ENCODE measurements at places on chromosomes 3 and 15.

- DNase-seq, result peak; percentile 66
Observed at GRCh38 chr3:147410526-147411237, 1.5 kb downstream of the ZIC1 start.

DNA sequence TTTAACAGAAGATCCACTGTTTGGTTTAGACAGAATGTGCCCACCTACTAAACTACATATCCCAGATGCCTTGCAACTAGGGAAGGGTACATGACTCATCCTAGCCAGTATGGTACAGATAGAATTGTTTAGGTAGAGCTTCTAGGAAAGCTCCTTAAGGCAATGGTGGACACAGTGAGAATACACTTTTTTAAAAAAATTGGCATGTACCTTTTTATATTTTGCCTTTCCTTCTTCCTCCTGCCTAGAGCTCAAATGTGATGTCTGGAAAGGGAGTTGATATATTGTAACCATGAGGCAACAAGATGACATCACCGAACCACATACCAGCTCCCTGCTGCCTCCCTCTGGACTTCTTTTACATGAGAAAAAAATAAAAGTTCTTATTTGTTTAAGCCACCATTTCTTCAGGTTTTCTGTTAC is 14.4 kb upstream of the C3orf80 start:
- DNase-seq, result peak; percentile 83

GRCh38 chr3:157495846-157496245 is 7.4 kb downstream of the VEPH1 start:
- no peak for DNase-seq

DNA sequence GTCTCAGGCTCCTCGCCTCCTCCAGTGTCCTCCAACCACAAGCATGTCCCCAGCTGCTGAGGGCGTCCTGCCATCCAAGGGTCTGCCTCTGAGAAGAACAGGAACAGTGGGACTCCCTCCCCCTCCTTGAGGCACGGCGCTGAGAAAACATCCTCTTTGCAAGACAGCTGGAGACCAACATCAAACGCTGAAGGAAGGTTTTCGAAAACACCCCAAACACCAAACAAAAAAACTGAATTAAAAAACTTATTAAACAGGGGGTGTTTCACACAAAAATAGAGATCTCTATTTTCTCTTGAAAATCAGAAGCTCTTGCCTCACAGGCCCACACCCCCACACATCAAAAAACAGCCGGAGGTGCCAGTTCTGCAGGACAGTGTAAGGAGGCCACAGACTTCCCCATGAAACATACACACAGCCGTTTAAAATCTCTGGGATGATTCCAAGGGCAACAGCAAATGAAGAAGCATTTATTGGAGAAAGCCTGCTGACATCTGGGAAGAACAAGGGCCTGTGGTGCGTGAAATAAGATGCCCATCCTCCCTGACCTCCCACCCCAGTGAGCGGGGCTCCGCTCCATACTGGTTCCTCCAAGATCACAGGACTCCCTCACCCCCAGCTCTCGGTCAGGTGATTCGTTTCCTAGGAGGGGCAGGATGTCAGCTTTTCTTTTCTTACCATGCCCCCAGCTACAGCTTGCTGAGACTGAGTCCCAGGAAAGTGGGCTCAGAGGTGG is 71.3 kb downstream of the NUP210 start:
- peak; percentile 56 for DNase-seq

GRCh38 chr3:85476891-85477495 is 518.2 kb downstream of the CADM2 start:
- peak; percentile 20 for DNase-seq

GRCh38 chr3:45313743-45314403 is 74.5 kb upstream of the LARS2 start:
- peak; percentile 34 for DNase-seq

DNA sequence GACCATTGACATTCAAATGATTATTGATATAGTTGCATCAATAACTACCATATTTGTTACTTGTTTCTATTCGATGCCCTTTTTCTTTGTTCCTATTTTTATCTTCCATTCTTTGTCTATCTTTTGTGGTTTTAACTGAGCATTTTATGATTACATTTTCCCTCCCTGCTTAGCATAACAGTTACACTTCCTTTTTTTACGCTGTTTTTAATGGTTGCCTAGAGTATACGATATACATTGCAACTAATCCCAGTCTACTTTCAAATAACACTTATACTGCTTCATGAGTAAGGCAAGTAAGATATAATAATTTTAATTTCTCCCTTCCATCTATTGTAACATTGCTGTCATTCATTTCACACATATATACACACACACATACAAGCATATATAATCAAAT is 26.3 kb downstream of the COL6A6 start:
- DNase-seq, result no peak

DNA sequence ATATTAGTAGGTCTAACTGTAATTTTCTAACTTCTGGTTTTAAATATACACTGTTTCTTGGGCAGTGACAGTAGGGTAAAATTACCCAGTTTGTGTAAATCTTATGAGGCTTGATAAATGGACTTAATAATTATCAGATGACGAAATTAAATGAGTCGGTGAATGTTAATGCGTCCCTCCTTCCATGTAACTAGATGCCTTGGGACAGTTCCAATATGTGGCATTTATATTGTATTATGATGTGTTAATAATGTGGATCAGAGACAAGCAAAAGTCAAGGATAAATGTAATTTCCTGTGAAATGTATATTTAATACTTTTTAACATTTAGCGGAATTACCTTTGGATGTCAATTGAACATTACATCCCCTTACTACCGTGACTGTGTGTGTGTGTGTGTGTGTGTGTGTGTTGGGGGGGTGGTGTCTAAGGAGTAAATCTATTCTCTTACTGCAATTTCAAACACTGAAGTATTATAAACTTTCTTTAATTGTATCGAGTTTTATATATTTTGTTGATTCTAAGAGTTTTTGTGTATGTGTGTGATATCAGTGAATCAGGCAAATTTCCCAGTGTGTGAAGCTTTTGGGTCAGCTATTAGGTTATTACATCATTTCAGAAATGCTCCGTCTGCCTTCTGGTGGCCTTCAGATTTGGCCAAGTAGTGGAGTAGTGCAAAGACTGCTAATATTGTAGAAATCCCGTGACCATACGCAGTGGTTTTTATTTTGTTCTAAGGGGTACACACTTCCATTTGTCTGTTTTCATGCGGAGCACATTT is 50.1 kb downstream of the CNTN4 start:
- DNase-seq, result no peak

GRCh38 chr3:105316331-105316730 is 50.4 kb upstream of the ALCAM start:
- no peak for DNase-seq

GRCh38 chr3:184236033-184236410 is 6.6 kb downstream of the VWA5B2 start:
- DNase-seq, result peak; percentile 55

- DNase-seq, result peak; percentile 27
Observed at GRCh38 chr3:24351779-24352469, 142.7 kb downstream of the THRB start.

GRCh38 chr15:85649372-85649771 is 145.4 kb downstream of the KLHL25 start:
- DNase-seq, result peak; percentile 67

DNA sequence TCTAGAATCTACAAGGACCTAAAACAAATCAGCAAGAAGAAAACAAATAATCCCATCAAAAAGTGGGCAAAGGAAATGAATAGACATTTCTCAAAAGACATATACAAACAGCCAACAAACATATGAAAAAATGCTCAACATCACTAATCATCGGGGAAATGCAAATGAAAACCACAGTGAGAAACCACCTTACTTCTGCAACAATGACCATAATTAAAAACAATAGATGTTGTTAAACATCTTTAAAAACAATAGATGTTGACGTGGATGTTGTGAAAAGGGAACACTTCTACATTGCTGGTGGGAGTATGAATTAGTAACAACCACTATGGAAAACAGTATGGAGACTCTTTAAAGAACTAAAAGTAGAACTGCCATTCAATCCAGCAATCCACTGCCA is 96.2 kb downstream of the CBLB start:
- DNase-seq, result no peak

DNA sequence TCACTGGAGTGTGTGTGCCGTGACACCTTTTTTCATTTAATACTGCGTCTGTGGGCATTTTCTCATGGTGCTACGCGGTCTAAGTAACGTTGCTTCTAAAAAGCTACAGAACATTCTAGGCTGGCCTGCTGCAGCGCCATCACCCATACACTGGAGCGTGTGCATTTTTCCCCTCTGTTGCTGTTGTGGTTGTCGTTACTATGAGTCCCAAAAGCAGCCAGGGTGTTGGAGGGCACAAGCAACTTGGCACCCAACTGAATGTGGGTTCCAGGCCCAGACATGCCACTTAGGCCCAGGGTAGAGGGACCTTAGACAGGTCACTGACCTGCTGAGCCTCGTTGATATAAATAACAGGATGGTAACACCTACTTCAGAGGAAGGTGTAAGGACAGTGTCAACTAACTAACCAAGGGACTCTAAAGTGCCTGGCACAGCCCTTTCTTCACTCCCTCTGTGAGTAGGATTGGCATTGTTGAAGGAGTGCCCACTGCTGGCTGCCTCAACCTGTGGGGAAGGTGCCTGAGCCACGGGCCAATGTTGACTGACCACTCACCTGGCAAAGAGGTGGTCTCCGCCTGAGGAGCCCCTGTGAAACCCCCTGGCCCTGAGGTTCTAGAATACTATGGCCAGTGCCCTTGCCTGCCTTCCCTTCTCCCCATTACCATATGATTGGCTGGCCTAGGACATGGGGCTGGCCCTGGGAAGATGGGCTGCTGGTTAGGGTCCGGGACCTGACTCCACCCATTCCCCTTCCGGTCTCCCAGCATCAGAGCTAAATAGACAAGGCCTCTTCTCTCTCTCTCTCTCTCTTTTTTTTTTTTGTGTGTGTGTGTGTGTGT is 3.5 kb downstream of the CSK start:
- no peak for DNase-seq

GRCh38 chr3:64728994-64729393 is 41.2 kb upstream of the ADAMTS9 start:
- DNase-seq, result no peak

DNA sequence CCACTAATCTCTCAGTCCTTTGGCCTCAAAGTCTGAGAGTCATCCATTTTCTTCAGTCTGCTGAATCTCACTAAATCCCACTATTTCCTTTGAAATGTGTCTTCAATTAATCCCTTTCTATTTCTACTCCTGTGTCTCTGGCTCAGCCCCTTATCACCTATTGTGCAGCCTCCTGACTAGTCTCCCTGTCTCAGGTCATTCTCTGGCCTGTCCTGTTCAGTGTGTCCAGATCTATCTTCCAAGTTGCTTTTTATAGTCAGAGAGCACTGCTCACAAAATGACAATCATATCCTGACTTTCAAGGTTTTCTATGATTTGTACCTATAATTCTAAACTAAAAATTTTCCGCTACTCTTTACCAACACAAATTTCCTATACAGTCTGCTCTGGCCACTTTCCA is 7.6 kb downstream of the ROPN1 start:
- DNase-seq, result no peak

DNA sequence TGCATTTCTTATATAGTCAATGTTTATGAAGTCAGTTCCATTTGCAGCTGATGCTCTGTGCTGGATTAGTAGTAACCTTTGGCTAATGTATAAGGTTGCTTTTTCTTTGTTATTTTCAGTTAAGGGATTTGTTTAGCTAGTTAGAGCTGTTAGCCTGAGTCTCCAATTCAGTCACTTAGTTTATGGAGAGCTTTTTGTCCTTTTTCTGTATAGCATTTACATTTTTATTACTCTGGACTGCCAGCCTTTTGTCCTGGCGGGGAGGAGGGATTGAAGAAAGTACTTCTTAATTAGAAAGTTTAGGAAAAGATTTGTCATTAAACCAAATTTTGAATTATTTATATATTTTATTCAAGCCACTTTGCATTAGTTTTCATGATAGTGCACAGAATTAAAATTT is 52.0 kb downstream of the DNAJC13 start:
- DNase-seq, result no peak

DNA sequence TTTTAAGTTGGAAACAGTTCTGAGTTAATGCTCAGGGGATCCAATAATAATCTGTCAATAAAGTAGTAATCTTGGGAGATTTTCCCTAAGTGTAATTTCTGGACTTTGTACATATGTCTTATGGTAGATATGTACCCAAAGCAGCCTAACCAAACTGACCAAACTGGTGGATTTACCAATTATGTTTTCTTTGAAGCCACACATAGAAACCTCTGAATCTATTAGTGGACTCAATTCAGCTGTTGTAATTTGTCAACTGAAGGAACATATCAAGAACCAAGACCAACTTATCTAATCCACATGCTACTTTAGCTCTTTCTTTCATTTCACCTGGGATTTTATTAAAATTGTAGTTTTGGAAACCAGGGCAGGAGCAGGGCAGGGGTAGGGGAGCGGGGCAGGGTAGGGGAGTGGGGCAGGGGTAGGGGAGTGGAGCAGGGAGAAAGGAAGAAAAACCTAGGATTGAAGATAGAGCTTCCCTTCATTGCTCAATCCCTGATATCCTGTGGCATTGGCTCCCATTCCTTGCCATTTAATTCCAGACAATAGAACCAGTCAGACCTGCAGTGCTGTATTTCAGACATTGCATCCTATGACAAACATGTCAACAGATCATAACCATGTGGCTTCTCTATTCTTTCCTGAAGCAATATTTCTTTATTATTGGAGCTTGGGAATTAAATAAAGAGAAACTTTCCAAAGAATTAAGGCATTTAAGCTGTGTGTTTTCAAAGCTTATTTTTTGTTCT is 101.8 kb downstream of the NFKBIZ start:
- no peak for DNase-seq

GRCh38 chr15:52653431-52653964 is 25.7 kb downstream of the ATOSA start:
- peak; percentile 59 for DNase-seq

- DNase-seq, result no peak
Observed at GRCh38 chr15:57720867-57721266, 14.4 kb downstream of the POLR2M start.

- no peak for DNase-seq
Observed at GRCh38 chr3:107227091-107227490, 150.1 kb upstream of the CCDC54 start.

- no peak for DNase-seq
Observed at GRCh38 chr3:67037615-67038014, 39.5 kb downstream of the KBTBD8 start.

DNA sequence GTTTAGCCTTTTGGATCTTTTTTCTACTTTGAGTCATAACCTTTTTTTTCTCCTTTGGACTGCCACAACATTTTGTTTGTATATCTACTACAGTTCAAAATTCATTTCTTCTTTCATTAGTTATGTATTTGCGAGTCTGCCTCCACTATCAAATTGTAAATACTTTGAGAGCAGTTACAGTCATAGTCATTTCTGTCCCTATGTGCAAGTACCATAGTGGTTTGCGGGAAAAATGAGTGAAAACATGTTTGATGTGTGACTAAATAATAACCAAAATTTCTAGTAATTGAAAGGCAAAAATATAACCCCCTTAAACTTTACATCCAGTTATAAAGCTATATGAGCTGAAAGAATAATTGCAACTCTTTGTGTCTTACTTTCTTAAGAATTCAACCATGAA is 45.8 kb upstream of the CCDC50 start:
- DNase-seq, result no peak

GRCh38 chr3:134796281-134797056 is 1.4 kb downstream of the EPHB1 start:
- peak; percentile 38 for DNase-seq

- DNase-seq, result no peak
Observed at GRCh38 chr3:43370293-43370980, 84.1 kb downstream of the SNRK start.

- DNase-seq, result no peak
Observed at GRCh38 chr3:28972921-28973320, 307.9 kb upstream of the RBMS3 start.

- DNase-seq, result no peak
Observed at GRCh38 chr15:97014001-97014400, 683.5 kb downstream of the NR2F2 start.

GRCh38 chr3:12049675-12050074 is 45.5 kb downstream of the SYN2 start:
- DNase-seq, result no peak

- no peak for DNase-seq
Observed at GRCh38 chr15:67103869-67104268, 38.5 kb downstream of the SMAD3 start.

Data from mesendoderm (in vitro differentiated cells).